Stimulated activated CD8-positive, alpha-beta memory T cell treated with anti-CD3 and anti-CD28 coated beads, Interleukin-15, amount 100 ng/mL, for 4 hours (primary cell): ENCODE measurements at places on chromosomes 1 and 21.

- no peak for DNase-seq
Measured at GRCh38 chr1:192849442-192849841, 40.6 kb downstream of the RGS2 start.

- no peak for DNase-seq
Measured at GRCh38 chr1:185559684-185560331, 174.4 kb upstream of the HMCN1 start.

GRCh38 chr21:29418813-29419212 lies 120.1 kb downstream of the BACH1 start:
- no peak for DNase-seq

- no peak for DNase-seq
Measured at GRCh38 chr1:7868070-7868780, 15.4 kb upstream of the UTS2 start.

DNA sequence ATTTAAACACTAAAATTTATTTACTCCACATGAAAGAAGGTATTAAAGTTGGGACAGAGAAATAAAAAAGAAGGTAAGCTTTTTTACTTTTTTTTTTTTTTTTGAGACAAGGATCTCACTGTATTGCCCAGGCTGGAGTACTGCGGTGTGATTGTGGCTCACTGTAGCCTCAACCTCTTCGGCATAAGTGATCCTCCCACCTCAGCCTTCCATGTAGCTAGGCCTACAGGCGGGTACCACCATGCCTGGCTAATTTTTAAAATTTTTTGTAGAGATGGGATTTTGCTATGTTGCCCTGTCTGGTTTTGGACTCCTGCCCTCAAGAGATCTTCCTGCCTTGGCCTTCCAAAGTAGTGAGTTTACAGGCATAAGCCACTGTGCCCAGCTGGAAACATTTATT lies 106.6 kb downstream of the ITSN1 start:
- DNase-seq: no peak

DNA sequence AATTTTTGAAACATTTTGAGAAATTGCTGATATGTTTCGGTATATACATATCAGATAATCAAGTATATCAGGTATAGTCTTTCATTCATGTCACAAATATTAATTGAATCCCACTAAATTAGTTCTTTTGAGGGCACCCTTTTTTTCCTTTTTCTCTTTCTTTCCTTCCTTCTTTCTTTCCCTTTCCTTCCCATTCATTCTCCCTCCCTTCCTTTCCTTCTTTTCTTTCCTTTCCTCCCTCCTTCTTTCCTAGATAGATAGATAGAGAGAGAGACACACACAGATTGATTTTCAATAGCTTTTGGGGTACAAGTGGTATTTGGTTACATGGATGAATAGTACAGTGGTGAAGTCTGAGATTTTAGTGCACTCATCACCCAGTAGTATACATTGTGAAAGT lies 5.7 kb downstream of the NSL1 start:
- no peak for DNase-seq

DNA sequence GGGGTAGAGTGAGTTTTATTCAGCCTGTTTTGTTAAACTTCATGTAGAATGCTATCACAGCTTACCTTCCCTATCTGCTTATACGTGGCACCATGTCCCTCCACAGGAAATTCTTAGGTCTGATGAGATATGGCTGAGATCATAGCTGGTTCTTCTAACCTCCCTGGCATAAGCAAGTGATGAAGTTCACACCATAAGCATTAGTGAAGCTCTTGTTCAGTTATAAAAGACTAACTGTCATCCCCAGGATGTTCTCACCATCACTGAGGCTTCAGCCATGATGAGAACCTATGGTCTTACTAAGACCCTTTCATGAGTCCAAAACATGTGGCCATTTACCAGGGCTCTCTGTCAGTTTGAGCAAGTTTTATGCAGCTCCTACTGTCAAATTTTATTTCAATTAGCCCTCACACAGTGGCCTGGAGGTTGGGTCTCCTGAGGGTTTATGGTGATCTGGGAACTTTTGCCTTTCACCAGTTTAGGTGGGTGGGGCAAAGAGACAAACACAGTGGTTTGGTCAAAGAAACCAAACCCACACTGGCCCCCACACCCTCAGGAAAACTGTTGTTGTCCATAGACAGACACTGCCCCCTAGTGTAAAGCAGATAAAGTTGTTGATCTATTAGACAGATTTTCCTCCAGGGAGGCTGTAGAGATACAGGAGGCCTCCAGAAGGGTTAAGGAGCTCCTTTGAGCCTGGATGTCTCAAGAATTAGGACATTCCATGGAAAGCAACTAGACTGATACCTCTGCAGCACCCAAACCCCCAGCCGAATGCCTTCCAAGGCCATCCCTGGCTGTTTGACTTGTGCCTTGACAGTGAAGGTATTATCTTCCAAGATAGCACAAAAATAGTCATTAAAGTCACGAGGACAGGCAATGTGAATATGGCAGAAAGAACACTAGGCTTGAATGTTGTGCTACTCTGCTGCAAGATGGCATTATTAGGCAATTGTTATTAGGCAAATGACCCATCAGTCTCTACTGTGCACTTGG lies 5.0 kb downstream of the SLC22A15 start:
- no peak for DNase-seq

DNA sequence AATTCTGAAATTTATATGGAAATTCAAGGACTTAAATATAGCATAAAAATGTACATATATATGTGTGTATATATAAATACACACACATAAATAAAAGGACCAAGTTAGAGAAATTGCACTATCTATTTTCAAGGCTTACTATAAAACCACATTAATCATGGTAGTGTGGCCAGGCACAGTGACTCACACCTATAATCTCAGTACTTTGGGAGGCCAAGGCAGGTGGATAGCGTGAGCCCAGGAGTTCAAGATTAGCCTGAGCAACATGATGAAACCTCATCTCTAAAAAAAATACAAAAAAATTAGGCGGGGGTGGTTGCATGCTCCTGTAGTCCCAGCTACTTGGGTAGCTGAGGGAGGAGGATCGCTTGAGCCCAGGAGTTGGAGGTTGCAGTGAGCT lies 171.4 kb upstream of the GORAB start:
- DNase-seq: no peak

DNA sequence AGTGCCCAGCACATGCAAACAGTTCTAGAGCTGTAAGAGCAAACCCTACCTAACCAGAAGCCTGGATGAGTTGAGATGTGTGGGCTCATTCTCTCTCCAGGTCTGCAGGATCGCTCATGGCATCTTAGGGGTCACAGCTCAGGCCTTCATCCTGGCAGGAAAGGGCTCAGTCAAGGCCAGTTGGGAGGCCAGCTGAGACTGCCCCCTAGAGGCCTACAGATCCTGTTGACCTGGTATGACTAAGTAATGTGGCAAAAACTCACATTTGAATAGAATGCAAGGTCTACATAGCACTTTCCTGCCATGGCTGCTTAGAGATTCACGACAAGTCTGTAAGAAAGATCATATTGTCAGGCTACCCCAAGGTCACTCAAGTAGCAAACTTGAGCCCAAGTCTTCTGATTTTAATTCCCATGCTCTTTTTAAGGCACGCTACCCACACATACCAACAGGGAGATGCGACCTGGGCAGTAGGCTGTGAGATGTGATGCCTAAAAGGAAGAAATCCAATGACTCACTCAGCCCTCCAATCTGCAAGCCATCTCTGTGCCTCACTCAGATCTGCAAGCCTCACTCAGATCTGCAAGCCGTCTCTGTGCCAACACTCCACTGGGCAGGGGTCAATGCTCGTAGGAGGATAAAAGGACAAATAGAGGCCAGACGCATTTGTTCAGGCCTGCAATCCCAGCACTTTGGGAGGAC lies 5.1 kb upstream of the CAPN8 start:
- DNase-seq: no peak

GRCh38 chr1:30801771-30802198 lies 44.2 kb upstream of the LAPTM5 start:
- peak; percentile 53 for DNase-seq

GRCh38 chr1:203136409-203137042 lies 9.0 kb downstream of the ADORA1 start:
- no peak for DNase-seq

GRCh38 chr1:3585940-3586568 lies 25.3 kb downstream of the MEGF6 start:
- no peak for DNase-seq

- DNase-seq: no peak
Measured at GRCh38 chr1:9294405-9294773, 1.7 kb downstream of the SPSB1 start.

DNA sequence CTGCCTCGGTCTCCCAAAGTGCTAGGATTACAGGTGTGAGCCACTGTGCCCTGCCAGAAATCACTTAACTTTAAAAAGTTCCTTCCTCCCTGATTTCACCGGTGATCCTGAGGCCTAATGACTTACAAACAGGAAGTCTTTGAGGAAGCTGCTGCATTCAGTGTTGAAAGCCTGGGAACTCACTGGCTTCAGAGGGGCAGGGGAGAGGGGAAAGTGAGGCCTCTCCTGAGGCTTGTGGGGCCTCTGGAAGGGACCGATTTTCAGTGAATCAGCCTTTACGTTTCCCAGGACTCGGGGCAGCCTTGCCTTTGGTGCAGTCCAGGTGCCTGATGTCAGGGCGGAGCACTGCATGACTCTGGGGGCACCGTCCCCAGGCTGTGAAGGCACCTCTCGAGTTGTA lies 30.1 kb upstream of the ARHGEF10L start:
- DNase-seq: no peak

GRCh38 chr1:70899735-70900134 lies 147.9 kb downstream of the PTGER3 start:
- DNase-seq: no peak

DNA sequence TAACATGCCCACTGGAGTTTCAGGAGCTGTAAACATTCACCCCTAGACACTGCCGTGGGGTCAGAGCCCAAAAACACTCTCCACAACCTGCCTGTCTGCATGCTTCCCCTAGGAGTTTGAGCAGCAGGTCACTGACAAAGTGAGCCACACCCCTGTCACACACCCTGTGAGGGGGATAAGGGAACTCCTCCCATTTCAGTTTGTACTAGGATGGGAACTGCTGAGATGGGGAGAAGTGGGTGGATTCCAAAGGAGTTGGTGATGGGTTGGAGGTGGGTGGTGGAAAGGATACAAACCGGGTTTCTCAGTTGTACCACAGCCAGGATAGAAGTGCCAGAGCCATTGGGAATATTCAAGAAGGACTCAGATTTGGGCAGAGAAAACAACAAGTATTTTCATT lies 140.2 kb downstream of the MIS18A start:
- DNase-seq: no peak

- no peak for DNase-seq
Measured at GRCh38 chr1:50474859-50475809, 51.9 kb upstream of the DMRTA2 start.

- DNase-seq: no peak
Measured at GRCh38 chr1:153081736-153082135, 10.3 kb upstream of the SPRR2B start.

DNA sequence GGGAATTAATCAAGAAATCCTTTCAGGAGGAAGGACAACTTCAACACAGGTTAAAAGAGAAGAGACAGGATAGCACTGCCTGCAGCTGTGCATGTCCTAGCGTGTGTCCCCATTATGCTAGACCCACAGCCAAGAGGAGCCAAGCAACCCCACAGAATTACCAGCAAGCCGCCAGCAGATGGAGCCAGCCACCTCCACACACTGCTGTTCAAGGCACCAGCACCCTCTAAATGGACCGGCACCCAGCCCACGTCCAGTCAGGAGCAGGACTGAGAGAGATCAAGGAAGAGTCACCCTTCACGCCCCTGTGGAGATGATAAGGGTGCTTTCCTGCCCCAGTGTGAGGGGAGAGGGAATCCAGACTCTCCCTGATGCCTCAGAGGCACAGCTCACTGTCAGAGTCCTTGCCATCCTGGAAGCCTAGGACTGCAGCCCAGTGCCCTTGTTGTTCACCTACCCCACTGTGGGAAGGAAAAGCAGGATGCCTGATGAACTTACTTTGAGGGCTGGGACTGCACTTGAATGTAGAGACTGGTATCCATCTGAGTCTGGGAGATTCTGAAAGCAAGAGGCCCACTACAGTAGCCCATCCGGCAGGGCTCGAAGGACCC lies 37.1 kb upstream of the CTTNBP2NL start:
- DNase-seq: no peak

DNA sequence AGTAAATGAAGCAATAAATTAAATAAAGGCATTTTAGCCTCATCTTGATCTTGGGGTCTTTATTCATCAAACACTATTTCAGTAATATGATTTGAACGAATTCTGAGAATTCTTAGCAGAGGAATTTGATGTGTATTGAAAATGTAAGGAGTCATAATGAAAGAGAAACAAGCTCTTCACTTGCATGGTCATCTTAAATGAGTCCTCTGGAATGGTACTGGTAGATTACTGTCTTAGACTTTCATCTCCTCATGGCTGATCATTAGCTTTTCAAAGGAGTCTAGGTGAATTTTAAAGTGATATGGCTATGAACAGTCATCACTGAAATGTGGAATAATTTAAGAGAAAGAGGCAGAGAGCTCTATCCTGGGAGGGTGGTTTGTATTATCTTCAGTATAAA lies 30.0 kb downstream of the PRRC2C start:
- DNase-seq: no peak

- no peak for DNase-seq
Measured at GRCh38 chr1:169741666-169742394, 8.0 kb upstream of the SELE start.

DNA sequence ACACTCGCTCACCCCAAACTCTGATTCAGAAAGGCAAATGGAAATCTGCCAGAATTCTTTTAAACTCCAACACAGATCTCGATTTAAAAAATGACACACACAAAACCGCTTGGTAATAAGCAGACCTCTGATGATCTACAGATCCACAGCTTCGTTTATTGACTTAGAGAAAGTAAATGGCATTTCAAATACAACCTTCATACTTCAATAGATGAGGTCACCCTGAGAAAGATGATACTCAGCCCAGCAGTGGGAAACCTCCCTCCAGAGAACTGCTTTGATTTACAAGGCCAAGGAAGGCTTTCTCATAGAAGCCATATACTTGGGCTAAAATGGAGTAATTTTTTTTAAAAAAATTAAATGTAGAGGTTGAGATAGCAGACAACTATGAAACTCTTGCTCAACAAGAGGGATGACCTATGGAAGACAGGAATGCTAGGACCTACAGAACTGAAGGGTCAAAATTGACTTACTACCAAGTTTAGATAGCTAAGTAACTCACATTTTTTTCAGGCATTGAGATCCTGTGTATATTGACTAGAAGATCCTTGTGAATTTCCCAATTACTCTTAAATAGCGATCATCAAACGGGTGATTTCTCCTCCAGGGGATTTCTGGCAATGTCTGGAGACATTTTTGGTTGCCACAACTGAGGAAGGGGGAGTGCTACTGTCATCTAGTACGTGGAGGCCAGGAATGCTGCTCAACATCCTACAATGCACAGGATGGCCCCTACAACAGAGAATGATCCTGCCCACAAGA lies 143.9 kb downstream of the CLIC6 start:
- no peak for DNase-seq

- DNase-seq: no peak
Measured at GRCh38 chr1:151998611-151999362, 5.1 kb upstream of the S100A10 start.

- DNase-seq: no peak
Measured at GRCh38 chr1:190597294-190597693, 119.6 kb upstream of the BRINP3 start.

- no peak for DNase-seq
Measured at GRCh38 chr1:59404796-59405195, 107.9 kb downstream of the FGGY start.
